T-cell (primary cell): ENCODE measurements at places on chromosomes 3 and 15.
A peak's percentile ranks its signal among the peaks of the same experiment; 100 is the strongest.

DNA sequence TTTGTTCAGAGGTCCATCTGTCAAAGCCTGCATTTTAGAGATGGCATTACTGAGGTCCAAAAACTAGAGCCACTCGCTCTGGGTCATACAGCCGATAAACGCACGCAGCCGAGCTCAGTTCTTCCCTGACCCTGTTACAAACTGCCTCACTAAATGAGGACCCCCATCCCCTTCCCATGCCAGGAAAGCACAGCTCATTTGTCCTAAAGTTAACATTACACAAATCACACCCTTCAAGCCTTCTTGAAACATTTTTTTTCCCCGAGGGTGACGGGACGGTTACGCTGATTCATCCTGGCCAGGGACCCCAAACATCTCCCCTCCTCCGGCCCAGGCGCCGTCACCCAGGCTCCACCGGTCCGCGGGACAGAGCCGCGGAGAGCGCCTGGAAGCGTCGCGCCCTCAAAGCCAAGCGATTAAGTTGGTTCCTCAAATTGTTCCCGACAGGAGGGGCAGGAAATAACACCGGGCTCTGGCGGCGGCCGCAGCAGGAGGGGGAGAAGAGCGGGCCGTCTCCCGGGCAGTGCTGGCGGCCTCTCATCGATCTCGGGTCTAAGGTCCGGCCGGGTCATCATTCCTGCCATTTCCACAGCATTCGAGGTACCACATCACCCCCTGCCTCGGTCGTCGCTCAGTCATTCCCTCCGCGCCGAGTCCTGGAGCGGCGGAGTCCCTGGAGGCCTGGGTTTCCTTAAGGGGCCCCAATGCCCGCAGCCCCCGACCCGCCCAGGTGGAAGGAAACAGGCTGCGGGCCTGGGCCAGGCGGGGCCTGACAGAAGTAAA, 619 bp upstream of the CMTM8 start:
- H3K4me3 ChIP-seq: peak overlapping the region; percentile 78
- no peak for DNase-seq
- H3K4me1 ChIP-seq: peaks cover 12% of the 10 kb centered on the region
- peaks cover 2% of the 10 kb centered on the region for H3K27me3 ChIP-seq

- no peak for DNase-seq
- no peak overlapping the region for H3K4me3 ChIP-seq
- no peaks in the 10 kb centered on the region for H3K36me3 ChIP-seq
- H3K27ac ChIP-seq: no peak overlapping the region
- H3K27me3 ChIP-seq: peaks cover 41% of the 10 kb centered on the region
- H3K4me1 ChIP-seq: no peaks in the 10 kb centered on the region
These were observed 9.2 kb downstream of the IGDCC3 start for GRCh38 chr15:65368302-65369211.

DNA sequence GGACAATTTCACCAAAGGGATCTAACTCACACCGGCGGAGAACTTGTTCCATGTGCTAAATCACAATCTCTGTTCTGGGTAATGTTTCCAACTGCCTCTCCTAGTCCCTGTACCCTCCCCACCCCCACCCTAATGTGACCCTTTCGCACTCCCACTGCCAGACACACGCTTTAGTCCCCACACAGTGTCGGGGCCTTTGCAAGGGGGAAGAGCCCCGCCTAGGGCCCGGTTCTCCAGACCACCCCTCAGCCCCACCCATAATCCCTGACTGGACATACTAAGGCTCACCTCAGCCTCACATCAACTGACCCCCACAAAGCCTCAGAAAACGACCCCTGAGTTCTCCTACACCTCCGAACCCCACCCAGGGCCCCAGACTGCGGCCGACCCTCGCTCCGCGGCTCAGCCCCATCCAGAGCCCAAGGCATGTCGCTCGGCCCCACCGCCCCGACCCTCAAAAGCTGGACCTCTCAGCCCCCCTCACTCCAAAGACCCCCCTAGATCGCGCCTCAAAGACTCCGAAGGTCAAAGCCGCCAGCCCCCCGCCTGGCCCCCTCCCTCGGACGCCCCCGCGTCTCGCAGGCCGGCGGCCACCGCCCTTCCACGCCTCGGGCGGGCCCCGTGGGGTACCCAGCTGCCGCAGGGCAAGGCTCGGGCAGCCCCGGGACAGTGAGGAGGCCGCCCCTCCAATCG, 72.0 kb upstream of the MAP4 start:
- H3K27ac ChIP-seq: peak overlapping the region; percentile 23
- H3K36me3 ChIP-seq: no peaks in the 10 kb centered on the region
- no peaks in the 10 kb centered on the region for H3K27me3 ChIP-seq
- H3K4me1 ChIP-seq: peaks cover 19% of the 10 kb centered on the region
- DNase-seq: no peak

GRCh38 chr3:143080196-143080595, 39.4 kb upstream of the CHST2 start:
- H3K27ac ChIP-seq: no peak overlapping the region
- no peak for DNase-seq
- no peaks in the 10 kb centered on the region for H3K27me3 ChIP-seq
- H3K4me1 ChIP-seq: no peaks in the 10 kb centered on the region
- no peak overlapping the region for H3K4me3 ChIP-seq

- H3K36me3 ChIP-seq: peaks cover 26% of the 10 kb centered on the region
- no peak overlapping the region for H3K4me3 ChIP-seq
- H3K27ac ChIP-seq: no peak overlapping the region
- no peak for DNase-seq
These were observed 26.0 kb downstream of the NBEAL2 start for GRCh38 chr3:47005212-47006144.

- no peaks in the 10 kb centered on the region for H3K27me3 ChIP-seq
- no peak overlapping the region for H3K27ac ChIP-seq
- H3K4me3 ChIP-seq: no peak overlapping the region
- H3K4me1 ChIP-seq: no peaks in the 10 kb centered on the region
- H3K36me3 ChIP-seq: no peaks in the 10 kb centered on the region
These were observed 114.4 kb upstream of the RNF7 start for GRCh38 chr3:141623691-141624090.

DNA sequence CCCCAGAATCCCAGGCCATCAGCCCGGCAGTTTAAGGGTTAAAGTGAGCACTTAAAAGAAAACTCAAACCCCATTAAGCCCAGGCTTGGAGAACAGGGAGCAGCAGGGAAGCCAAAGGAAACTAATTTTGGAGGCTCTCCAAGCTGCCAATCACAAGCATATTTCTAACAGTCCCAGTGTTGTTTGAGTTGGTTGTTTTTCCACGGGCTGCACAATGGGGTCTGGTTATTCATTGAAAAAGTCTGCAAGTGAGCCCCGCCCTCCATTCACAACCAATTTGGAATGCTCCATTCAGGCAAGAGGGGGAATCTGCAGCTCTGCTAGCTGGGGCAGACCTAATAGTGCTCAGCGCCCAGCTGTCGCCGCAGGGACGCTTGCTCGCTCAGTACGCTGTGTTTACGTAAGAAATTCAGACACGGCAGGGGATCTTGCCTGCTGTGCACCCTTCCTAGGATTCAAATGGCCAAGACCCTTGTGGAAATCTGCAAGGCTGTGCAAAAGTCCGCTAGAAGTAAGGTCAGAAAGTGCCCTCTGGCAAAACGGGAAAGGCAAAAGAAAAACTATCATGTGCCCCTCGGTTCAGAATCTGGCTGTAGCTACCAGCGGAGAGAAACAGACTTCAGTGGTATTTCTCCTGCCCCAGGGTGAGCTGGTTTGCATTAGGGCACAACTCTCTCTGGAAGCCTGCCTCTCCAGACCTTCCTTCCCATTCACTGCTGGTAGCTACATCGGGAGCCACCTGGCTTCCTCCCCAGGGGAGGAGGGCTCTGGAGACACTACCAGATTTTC, 11.0 kb downstream of the ETV5 start:
- no peaks in the 10 kb centered on the region for H3K36me3 ChIP-seq
- peaks cover 26% of the 10 kb centered on the region for H3K27me3 ChIP-seq
- no peak for DNase-seq
- H3K27ac ChIP-seq: no peak overlapping the region
- peak overlapping the region; percentile 56 for H3K4me3 ChIP-seq

DNA sequence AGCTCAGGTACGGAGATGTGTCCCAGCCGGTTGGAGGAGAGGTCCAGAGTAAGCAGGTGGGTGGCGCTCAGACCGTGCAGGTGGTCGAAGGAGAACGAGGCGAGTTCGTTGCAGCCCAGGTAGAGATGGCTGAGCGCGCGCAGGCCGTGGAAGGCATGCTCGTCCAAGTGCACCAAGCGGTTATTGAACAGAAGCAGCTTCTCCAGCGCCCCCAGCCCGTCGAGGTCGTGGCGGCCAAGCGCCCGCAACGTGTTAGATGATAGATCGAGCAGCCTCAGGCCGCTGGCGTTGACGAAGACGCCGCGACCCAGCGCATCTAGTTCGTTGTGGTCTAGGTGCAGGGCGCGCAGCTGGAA, 648 bp downstream of the AMIGO3 start:
- DNase-seq: no peak
- H3K27me3 ChIP-seq: no peaks in the 10 kb centered on the region
- peak overlapping the region; percentile 80 for H3K4me3 ChIP-seq
- no peak overlapping the region for H3K27ac ChIP-seq
- H3K36me3 ChIP-seq: peaks cover 22% of the 10 kb centered on the region
- H3K4me1 ChIP-seq: peaks cover 40% of the 10 kb centered on the region

- H3K27ac ChIP-seq: no peak overlapping the region
- H3K36me3 ChIP-seq: no peaks in the 10 kb centered on the region
- H3K27me3 ChIP-seq: no peaks in the 10 kb centered on the region
- DNase-seq: no peak
These were observed 81.7 kb downstream of the TAMM41 start for GRCh38 chr3:11764931-11765363.

DNA sequence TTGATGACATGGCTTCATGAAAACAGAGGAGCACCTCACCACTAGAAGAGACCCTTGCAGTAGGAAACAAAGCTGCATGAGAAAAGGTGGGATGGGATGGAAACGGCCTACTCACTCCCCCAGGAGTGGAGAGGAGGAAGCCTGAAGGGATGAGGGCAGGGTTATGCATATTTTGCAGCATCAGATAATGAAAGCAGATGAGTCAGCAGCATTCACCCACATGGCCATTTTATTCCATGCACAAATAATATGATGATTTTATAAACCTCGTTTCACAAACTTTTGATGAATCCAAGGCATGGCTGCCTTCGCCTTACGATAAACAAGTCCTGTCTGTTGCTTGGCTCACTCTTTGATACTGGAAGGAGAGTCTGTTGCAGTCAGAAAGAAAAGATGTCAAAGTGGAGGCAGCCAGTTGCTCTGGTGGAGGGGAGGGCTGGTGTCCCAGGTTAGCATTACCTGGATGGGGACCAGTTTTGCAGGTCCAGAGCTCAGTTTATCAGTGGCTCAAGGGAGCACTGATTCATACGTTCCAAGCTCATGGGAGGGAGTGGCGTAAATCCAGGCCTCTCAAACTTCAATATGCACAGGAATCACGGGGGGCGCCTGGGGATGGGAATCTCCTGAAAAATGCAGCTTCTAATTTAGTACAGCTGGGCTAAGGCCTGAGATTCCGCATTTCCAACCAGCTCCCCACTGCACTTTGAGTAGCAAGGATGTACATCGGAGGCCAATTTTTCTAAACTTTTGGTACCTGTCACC, 9.2 kb upstream of the EHD4 start:
- no peak overlapping the region for H3K27ac ChIP-seq
- no peak overlapping the region for H3K4me3 ChIP-seq
- no peaks in the 10 kb centered on the region for H3K36me3 ChIP-seq
- no peaks in the 10 kb centered on the region for H3K27me3 ChIP-seq
- H3K4me1 ChIP-seq: no peaks in the 10 kb centered on the region

DNA sequence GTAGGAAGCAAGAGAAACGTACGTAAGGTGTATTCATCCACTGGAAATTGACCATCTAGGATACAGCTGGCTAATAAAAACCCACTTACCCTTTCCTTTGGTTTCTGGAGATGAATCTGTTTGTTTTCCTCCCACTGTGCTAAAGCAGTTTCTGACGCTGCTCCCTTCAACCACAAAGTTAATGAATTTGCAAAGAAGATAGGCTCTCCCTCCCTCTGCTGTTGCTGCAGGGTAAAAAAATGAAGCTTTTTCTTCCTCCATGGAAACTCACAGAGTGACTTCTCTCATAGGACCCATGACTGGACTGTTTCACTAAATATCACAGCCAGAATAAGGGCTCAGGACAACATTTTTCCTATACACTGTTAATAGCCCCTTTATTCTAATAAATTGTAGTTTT, 172.1 kb upstream of the LRRN1 start:
- no peaks in the 10 kb centered on the region for H3K36me3 ChIP-seq
- H3K27ac ChIP-seq: no peak overlapping the region
- H3K4me1 ChIP-seq: no peaks in the 10 kb centered on the region
- no peak overlapping the region for H3K4me3 ChIP-seq
- H3K27me3 ChIP-seq: no peaks in the 10 kb centered on the region

- DNase-seq: no peak
- H3K27ac ChIP-seq: peak overlapping the region; percentile 94
- H3K27me3 ChIP-seq: no peaks in the 10 kb centered on the region
- peaks cover 34% of the 10 kb centered on the region for H3K4me1 ChIP-seq
- H3K4me3 ChIP-seq: no peak overlapping the region
These were observed 3.0 kb downstream of the ATP11B start for GRCh38 chr3:182796310-182796709.

- H3K27me3 ChIP-seq: no peaks in the 10 kb centered on the region
- H3K36me3 ChIP-seq: no peaks in the 10 kb centered on the region
- no peak for DNase-seq
These were observed 165.2 kb upstream of the PDZRN3 start for GRCh38 chr3:73789825-73790444.

DNA sequence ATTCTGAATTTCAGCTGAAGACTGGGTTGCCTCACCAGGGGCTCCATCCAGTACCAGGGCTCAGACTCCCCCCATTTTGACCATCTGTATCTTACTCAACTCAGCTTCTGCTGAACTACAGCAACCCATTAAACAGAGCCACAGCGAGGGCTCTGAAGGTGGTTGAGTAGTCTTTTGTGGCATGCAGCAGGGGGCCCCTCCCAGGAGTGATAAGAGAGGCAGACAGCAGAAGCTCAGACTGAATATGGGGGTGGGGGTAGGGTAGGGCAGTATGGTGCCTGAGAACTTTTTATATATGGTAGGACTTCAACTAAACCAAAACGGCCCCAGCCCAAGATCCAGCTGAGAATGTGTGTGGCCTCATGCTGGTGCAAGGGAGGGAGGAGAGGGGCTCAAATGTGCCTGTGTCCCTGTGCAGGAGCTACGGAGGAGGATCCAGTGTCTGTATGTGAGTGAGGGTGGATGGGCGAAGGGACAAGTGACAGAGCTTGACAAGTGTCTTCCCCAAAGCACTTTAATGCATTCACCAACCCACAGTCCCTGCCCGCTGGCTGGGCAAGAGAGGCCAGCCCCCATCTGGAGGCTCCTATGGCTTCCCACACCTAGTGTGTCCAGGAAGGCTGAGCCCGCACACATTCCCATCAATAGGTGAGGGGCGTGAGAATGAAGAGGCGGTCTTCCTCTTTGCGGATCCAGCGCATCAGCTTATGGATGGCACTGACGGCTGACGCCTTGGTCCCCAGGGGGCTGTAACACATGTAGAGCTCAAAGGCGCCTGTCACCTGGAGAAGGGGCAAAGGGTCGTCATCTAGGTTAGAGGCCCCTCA, 4.9 kb upstream of the MST1R start:
- no peak for DNase-seq
- no peaks in the 10 kb centered on the region for H3K27me3 ChIP-seq

GRCh38 chr3:128071771-128072453, 19.7 kb downstream of the SEC61A1 start:
- peaks cover 11% of the 10 kb centered on the region for H3K27me3 ChIP-seq
- peaks cover 59% of the 10 kb centered on the region for H3K36me3 ChIP-seq
- H3K4me3 ChIP-seq: no peak overlapping the region
- H3K4me1 ChIP-seq: peaks cover 3% of the 10 kb centered on the region

GRCh38 chr3:142915636-142916035, 26.8 kb upstream of the PCOLCE2 start:
- no peak overlapping the region for H3K4me3 ChIP-seq
- no peaks in the 10 kb centered on the region for H3K4me1 ChIP-seq
- DNase-seq: no peak
- no peaks in the 10 kb centered on the region for H3K36me3 ChIP-seq
- no peak overlapping the region for H3K27ac ChIP-seq
- H3K27me3 ChIP-seq: peaks cover 1% of the 10 kb centered on the region
